ENCODE measurements at places on chromosomes 6 and 20.

GRCh38 chr20:57777911-57778310 lies 68.1 kb upstream of the PMEPA1 start:
- no peak for DNase-seq

DNA sequence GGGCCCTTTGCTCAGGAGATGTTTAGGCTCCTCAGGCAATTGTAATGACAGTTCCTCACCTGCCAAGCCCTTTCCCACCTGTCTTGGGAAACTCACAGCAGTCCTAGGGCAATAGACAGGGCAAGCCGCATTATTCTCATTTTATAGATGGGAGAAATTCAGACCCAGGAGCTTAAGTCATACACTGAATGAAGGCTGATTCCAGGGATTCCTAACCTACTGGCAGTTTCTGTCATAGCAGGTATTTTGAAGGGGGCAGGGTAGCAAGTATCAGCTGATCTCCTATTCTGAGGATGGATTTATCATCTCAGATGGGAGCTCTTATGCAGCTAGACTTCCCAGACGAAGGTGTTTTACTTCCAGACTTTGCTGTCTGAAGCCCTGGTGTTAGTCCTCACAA lies 61.4 kb upstream of the MYL9 start:
- DNase-seq, result no peak

- DNase-seq, result no peak
Observed at GRCh38 chr6:30071081-30071818, 4.3 kb downstream of the PPP1R11 start.

- DNase-seq, result no peak
Observed at GRCh38 chr6:107823047-107823557, 1.0 kb downstream of the SCML4 start.

GRCh38 chr20:63473555-63474449 lies 1.3 kb upstream of the KCNQ2 start:
- DNase-seq, result no peak

DNA sequence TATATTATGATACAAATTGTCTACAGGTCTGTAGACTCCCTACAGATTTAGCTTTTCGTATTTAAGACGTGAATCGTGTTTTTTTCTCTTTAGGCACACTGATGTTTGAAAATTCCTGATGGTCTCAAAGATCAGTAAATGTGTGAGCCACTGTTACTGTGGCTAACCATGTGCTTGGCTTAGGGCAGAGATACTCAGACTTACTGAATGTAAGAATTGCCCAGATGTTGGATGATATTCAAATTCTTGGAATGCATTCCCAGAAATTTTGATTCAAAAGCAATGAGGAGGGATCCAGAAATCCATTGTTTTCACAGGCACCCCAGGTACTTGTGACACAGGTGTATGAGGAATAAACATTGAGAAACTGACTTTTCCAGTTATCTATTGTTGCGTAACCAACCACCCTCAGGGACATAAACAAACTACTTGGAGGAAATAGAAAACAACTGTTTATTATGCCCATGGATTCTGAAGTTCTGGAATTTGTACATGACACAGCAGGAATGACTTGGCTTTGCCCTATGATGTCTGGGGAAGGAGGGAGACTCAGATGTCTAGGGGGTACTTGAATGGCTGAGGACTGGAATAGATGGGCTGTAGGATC lies 339.6 kb upstream of the CITED2 start:
- no peak for DNase-seq

GRCh38 chr6:47587493-47587892 lies 109.9 kb downstream of the CD2AP start:
- no peak for DNase-seq

GRCh38 chr20:57835588-57836455 lies 126.0 kb upstream of the PMEPA1 start:
- DNase-seq, result no peak

DNA sequence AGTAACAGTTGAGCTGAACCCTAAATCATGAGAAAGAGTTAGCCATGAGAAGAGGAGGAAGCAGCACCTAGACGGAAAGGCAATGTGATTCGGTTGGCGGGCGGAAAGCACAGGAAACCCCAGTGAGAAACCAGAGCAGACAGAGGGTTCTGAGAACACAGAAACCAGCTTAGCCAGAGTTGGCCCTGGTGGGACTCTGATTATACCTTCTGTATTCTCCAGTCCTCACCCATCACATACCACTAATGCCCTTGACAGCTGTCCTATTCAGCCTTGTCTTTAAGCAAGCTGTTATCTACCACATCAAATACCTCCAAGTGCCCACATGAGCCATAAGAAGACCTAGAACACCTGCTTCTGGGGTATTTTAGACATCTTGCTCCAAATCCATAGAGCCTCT lies 58.9 kb upstream of the LRRC1 start:
- DNase-seq, result no peak

GRCh38 chr20:19419396-19419795 lies 207.0 kb downstream of the SLC24A3 start:
- no peak for DNase-seq

DNA sequence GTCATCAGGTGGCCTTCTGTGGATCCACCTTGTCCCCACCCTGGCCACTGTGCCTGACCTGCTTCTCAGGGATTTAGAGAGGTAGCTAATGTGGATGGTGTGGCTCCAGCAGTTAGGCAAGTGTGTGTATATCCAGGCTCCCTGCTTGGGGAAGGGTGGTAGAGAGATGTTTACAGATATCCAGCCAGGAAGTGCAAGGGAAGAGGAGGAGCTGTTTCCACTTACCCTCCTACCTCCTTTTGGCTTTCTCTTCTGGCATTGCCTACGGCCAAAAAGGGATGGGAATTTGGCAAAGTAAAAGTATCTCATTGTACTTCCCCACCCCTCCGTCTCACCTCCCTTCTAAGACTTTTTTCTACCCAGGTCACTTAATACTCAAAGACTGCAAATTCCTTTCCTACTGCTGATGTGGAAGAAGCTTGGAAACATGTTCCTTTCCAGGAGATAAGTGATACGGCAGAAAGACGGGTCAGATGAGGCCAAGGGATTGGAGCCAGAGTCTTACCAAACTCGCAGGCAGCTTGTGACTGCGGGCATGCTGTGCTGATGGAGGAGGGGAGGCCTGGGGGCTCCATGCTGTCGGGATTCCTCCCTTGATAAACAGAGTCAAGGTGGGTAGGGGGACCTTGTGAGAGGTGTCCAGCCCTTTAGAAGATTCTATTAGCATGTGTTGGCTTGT lies 253.4 kb downstream of the PRL start:
- DNase-seq, result no peak

DNA sequence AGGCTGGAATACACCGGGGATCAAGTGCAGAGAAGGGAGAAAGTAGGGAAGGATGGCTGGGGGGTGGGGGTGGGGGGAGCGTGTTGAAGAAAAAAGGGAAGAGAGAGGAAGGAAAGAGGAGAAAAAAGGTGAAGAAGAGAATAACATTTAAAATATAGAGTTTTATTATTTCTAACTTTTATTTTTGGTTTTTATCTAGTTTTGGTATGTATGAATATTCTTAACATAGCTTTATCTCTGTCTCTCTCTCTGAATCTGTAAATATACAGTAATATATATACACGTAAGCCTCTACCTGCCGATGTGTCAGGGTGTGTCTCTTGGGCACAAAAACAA lies 30.0 kb downstream of the HLA-F start:
- no peak for DNase-seq

DNA sequence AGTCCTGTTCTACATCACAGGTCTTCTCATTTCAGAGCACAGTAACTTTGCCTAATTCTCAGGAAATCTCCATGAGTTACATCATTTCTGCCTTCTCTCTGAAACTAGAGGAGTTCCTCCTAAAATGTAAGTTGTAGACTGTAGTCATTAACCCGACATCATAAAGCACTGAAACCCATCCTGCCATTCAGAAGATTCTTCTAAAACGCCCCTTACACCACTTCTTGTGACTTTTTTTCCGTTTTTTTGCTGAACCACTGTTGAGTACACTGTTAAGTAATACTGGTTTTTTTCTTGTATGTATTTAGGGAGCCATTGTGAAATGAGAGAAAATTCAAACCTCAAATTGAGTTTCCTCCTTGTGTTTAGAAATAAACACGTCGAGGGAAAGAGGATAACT lies 117.3 kb downstream of the MAP3K4 start:
- DNase-seq, result no peak

DNA sequence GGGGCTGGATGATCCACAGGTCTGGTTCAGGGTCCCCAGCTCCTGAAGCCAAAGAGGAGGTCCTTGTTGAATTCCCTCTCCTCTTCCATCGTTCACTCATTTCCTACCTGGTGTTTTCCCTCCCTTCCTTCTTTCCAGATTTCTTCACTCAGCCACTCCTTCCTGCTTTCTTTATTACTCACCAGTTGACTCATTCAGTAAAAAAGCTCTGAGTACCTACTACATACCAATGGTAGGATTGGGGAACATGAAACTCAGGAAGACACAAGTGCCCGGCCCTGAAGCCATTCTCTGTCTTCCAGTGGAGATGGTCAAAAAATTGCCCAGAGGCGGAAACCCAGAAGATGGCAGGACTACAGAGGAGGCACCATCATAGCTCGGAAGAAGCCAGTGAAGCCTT lies 11.9 kb upstream of the NSFL1C start:
- DNase-seq, result no peak

DNA sequence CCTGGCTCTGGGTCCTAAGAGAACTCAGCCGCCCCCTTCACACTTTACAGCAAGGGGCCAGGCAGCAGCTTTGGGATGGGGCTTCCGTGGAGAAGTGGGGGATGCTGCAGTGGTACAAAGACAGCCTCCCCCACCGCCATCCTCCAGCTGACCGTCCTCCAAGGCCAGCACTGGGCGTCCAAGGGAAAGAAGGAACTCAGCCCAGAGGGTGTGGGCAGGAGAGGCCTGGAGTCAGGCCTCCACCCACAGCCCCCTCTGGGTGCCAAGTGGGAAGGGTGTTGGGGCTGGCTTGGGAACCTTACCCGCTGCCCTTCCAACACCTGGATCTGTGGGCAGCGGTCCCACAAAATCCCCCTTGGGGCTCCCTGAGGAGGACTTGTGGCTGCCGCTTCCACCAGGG lies 13.1 kb downstream of the STMN3 start:
- no peak for DNase-seq

- DNase-seq, result no peak
Observed at GRCh38 chr20:16216227-16216913, 356.9 kb downstream of the KIF16B start.

DNA sequence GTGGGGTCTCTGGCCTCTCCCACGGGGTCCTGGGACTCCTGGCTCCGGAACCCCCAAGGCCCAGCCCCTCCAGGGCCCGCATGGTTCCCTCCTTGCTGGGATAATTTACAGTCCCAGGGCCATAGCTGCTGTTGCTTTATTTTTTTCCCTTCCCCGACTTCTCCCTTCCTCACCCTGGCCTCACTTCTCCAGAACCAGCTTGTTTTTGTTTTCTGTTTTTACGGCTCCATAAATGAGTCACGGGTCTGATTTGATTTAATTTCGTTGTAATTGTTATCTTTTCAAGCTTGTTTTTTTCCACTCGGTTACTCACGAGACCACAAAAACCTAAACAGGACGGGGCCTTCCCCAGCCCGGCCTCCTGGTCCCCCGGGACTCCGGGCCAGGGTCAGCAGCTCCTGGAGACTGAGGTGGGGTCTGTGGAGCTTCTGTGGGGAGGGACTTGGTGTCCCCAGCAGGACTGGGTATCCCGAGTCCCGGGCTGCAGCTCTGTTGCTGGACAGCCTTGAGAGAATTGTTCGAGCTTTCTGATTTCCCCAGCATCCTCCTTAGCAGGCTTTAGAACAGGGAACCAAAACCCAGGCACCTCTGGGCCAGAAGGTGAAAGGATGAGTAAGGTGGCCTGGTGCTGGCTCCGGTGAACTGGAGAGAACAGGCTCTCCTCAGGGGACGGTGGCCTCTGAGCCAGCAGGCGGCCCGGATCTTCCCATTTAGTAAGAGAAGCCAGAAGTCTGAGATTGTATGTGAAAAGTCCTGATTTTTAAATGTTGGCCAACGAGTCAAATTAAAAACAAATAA lies 94.9 kb downstream of the CEBPB start:
- no peak for DNase-seq

DNA sequence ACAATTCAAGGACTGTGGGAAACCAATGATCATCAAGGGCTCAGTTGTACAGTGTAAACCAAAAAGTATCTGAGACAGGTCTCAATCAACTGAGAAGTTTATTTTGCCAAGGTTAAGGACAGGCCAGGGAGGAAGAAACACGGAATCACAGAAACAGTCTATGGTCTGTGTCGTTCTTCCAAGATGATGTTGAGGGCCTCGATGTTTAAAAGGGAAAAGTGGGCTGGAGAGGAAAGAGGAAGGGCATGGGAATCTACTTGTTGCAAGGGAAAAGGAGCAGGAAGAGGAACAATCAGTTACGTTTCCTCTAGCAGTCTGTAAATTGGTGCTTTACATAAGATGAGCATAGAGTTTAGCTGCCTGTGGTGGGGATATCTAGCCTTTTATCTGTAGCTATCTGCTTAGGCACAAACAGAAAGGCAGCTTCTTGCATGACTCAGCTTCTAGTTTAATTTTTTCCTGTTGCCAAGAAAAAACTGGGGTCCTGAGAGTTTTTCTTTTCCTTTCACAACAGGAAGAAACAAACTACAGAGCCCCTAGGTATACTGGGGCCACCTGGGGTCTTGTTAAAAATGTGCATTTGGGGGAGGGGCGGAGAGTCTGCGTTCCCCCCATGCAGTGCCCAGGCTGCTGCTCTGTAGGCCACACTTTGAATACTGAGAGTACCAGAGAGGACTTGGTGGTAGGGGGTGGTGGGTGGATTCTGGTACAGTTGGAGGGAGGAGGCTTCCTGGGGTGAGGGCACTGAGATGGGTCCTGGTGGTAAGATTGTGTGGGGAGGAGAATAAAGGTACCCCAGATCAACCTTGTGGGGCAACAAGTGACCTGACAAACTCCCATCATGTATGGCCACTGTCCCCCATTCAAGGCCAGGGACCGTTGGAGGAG lies 35.3 kb upstream of the EZR start:
- no peak for DNase-seq
